ENCODE measurements at places on chromosomes 2 and 18.

- DNase-seq = no peak
These were observed 15.3 kb downstream of the WNT10A start for GRCh38 chr2:218895759-218896500.

- no peak for DNase-seq
These were observed 45.7 kb downstream of the NDUFA10 start for GRCh38 chr2:239979243-239980023.

GRCh38 chr2:202100176-202100575 is 27.1 kb downstream of the KIAA2012 start:
- DNase-seq = no peak

GRCh38 chr18:77015169-77015568 is 117.4 kb downstream of the MBP start:
- no peak for DNase-seq

GRCh38 chr18:11040823-11041656 is 108.3 kb downstream of the PIEZO2 start:
- DNase-seq = no peak

DNA sequence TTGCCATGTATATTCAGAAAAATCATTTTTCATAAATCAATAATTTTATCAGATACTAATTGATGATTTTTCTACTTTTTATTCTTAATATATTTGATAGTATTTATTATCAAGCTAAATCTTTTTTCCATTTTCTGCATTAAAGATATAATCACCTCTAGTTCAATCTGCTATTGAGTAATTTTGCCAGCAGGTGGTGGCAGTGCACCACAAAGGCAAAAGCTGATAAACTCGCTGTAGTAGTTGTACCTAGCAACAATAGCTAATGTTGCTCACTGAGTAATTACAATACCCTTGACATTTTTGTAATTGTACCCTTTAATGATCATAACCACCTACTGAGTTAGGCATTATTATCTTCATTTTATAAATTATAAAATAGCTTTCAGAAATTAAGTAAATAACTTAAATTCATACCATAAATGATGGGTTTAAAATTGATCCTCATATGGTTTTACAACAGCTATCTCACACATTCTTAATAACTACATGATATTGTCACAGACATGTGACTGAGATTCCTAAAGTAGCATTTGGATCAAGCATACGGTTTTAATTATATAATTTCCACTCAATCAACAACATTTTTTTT is 52.0 kb upstream of the CALCRL start:
- DNase-seq = peak; percentile 6

DNA sequence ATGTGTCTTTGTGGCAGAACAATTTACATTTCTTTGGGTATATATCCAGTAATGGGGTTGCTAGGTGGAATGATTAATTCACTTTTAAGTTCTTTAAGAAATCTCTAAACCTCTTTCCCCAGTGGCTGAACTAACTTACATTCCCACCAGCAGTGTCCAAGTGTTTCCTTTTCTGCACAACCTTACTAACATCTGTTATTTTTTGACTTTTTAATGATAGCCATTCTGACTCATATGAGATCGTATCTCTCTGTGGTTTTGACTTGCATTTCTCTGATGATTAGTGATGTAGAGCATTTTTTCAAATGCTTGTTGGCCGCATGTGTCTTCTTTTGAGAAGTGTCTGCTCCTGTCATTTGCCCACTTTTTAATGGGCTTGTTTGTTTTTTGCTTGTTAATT is 43.1 kb upstream of the PTH2R start:
- DNase-seq = no peak

DNA sequence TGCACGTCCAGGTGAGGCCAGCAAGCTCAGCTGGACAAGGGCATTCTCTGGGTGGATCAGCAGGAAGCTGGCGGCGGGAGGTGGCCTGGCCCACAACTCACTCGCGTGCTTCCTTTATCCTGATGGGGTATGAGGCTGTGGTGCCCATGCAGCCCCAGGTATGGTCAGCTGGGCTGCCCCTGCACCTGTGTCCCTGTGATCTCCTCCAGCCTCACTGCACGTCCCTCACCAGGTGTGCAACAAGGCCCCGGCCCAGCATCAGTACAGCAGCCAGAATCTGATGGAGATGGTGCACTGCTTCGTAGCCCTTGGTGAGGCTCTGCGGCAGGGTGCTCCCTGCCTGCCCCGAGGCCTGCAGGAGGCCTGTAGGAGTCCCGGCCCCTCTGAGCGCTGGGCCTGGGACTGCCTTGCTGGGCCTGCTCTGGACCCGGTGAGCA is 17.6 kb downstream of the MROH2A start:
- no peak for DNase-seq

DNA sequence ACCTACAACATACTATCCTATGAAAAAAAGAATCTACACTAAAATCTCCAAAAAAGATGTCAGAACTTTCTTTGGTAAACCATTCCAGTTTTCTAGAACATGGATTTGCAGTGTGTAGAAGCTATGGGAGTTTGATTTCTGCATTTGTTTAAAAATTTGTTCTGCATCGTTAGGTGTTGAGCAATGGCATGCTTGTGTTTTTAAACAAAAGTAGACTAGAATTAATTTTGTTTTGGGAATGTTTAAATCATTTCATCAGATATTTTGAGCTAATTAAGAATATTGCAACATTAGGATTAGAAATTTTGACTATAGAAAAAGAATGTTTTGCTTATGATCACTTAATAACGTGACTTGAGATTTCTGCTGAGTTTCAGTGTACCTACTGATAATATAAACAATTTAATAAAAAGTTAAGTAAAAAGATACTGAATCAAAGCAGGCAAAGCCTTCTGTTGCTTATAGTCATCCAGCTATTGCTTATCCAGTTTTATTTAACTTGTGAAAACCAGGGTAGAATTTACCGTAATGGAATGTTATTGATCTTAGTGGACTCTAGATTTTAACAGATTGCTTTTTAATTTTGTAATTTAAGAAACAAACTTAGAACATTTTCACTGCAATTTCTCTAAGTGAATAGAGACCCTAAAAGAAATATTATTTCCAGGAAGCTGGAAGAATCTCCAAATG is 7.2 kb upstream of the TMEM182 start:
- no peak for DNase-seq

DNA sequence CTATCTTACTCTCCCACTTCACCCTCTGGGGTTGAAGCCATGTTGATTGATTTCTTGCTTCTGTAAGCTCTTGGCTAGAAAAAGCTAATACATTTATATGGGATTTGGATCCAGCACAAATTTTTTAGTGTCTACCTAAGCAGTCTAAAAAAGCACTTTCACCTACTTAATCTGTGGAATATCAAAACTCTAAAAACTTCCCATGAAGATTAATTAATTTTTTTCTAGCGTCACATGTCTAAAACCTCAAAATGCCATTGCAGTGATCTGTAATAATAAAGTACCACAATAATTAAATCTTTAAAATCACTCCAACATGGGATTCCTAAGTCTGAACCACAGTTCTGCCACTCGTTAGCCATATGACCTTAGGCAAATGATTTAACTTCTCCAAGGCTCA is 180.1 kb downstream of the EN1 start:
- DNase-seq = no peak

GRCh38 chr2:234823196-234823876 is 128.5 kb upstream of the SH3BP4 start:
- no peak for DNase-seq

GRCh38 chr18:14117606-14118005 is 14.6 kb downstream of the ZNF519 start:
- DNase-seq = no peak

DNA sequence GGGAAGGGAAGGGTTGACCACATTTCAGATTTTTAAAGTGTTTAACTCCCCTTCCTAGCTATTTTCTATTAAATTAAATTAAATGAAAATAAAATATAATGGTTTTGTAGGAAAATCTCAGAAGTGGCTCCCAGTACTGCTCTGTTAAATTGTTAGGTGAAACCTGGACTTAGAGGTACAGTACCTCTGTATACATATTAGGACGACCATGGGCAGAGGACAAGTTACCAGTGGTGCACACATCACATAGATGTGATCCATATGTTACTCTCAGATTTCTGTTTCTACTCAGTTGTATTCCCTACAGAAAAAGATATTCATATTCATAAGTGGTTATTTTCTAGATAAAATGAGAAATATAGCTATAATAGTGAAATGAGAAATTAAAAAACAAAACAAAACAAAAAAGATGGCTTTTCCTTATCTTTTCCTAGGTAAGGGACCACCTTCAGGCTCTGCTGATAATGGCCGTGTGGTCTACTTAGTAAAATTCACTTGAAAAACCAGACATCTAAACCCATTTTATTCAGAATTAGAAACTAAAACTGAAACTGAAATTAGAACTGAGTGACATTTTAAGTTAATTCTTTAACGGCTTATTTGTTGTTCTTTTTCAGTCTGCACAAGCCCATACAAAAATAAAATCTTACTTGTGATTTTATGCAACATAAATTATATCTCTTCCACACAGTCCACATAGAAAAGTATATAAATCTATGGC is 832.5 kb upstream of the CHAC2 start:
- no peak for DNase-seq

GRCh38 chr2:133508546-133509165 is 59.6 kb downstream of the NCKAP5 start:
- no peak for DNase-seq

DNA sequence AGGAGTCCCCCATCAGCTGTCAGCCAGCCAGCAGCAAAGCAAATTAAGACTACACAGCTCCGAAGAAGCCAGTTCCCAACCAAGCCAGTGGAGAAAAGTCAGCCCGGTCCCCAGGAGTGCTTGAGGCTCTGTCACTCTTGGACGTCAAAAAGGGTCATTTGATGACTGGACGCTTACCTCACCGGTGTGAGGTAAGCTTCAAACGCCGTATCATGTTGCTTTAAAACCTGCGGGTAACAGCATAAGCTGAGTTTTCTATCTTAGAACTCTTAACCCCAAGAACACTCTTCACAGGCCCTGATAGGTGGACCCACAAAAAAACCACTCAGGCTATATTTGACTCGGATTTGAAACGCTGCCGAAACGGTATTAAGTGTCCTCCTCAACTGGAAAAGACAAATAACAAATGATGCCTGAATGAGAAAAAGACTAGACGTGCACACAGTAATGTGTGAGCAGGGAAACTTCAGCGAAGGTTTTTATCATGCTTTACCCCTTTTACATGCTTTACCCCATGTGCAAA is 682 bp upstream of the LNPK start:
- no peak for DNase-seq

- no peak for DNase-seq
These were observed 60.3 kb downstream of the SH3BP4 start for GRCh38 chr2:235011929-235012631.

DNA sequence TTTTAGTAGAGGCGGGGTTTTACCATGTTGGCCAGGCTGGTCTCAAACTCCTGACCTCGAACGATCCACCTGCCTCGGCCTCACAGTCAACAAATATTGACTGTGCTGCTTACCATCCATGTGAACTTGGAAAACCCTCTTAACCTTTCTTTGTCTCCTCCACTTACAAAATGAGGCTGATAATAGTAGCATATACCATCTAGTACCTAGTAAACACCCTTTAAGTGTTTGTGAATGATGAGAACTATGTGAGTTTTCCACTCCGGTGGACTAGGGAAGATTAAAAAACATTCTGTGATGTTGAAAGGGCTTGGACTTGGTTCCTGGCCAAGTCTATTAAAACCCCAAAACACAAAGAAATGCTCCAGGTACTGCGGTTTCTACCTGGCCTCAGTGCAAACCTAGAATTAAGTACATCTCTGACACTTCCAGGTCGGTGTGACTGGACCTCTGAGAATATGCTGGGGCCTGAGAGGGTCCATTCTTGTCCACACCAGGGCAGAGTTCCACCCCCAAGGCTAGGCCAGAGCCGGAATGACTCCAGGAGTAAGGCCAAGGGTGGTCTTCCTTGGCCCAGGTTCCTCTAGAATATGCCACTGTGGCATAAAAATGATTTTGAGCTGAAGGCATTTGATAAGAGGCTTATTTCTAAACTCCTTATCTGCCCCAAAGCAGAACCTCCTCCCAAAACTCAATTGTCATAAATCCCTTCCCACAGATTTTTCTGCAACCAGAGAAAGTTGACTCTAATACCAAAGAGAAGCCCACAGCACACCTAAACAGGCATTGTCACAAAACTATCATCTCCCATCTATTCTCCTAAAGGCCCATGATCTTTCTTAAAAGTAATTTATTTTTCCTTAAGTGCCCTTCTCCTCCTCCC is 217.5 kb downstream of the TGIF1 start:
- DNase-seq = no peak

DNA sequence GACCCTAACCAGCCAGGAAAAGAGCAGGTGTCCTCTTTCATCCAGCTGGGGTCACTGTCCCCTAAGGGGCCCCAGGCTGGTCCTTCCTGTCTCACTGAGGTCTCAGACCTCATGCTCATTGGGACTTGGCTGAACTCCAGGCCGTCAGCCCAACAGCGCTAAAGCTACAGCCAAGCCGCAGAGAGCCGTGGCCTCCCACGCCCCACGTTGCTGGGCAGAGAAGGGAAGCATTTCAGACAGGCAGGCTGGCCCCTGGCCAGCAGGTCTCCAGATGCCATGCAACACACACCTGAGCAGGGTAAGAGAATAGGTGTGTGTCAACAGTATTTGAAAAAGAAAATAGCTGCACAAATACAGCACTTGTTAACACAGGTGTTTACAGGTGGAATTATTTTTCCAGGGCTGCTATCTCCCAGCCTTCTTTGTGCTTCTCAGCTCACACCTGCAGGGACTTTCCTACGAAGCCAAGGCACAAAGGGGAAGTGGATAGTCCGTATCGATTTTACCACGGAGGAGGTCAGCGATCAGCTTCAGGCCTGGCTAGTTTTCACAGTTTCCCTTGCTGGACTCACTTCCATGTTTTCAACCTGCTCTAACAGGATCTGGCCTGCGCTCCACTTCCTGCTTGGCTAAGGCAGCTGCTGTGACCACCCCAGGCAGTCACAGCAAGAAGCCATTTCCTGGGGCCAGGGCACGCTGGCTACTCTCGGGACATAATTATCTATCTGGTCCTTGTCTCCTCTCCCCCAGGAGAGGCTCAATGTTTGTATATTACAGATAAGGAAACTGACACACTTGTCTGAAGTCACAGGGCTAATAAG is 156.1 kb upstream of the ID2 start:
- no peak for DNase-seq

GRCh38 chr2:146874260-146874658 is 970.6 kb upstream of the ACVR2A start:
- no peak for DNase-seq

GRCh38 chr2:144920755-144921530 is 401.0 kb upstream of the ZEB2 start:
- no peak for DNase-seq

- no peak for DNase-seq
These were observed 67.8 kb downstream of the MYT1L start for GRCh38 chr2:2263196-2263829.

Measured in activated naive CD4-positive, alpha-beta T cell treated with Interleukin-2 at 50 U/mL for 16 hours (primary cell).